ENCODE measurements at places on chromosomes 2 and 18. TPM values are rescaled to one million over a fixed set of nuclear protein-coding genes. Genes with fewer than 3 reads are reported as not detected.

- no peak overlapping the region for H3K4me3 ChIP-seq
- H3K27me3 ChIP-seq, result no peaks in the 10 kb centered on the region
- H3K36me3 ChIP-seq, result no peaks in the 10 kb centered on the region
- DNase-seq, result no peak
- no peak overlapping the region for H3K27ac ChIP-seq
- no peaks in the 10 kb centered on the region for H3K4me1 ChIP-seq
Observed at GRCh38 chr18:56823986-56824565, 172.9 kb downstream of the WDR7 start.

- no peak for DNase-seq
- no peak overlapping the region for H3K27ac ChIP-seq
- no peaks in the 10 kb centered on the region for H3K36me3 ChIP-seq
- no peaks in the 10 kb centered on the region for H3K27me3 ChIP-seq
Observed at GRCh38 chr18:46393230-46393629, 263.8 kb downstream of the LOXHD1 start.

- no peaks in the 10 kb centered on the region for H3K36me3 ChIP-seq
- H3K4me1 ChIP-seq, result peaks cover 12% of the 10 kb centered on the region
- no peak for DNase-seq
Observed at GRCh38 chr2:108594982-108595464, 60.8 kb downstream of the LIMS1 start.

GRCh38 chr2:43073401-43073825 is 153.0 kb downstream of the ZFP36L2 start:
- peaks cover 32% of the 10 kb centered on the region for H3K4me1 ChIP-seq
- no peaks in the 10 kb centered on the region for H3K27me3 ChIP-seq
- H3K4me3 ChIP-seq, result no peak overlapping the region
- DNase-seq, result peak; percentile 54
- H3K36me3 ChIP-seq, result no peaks in the 10 kb centered on the region

DNA sequence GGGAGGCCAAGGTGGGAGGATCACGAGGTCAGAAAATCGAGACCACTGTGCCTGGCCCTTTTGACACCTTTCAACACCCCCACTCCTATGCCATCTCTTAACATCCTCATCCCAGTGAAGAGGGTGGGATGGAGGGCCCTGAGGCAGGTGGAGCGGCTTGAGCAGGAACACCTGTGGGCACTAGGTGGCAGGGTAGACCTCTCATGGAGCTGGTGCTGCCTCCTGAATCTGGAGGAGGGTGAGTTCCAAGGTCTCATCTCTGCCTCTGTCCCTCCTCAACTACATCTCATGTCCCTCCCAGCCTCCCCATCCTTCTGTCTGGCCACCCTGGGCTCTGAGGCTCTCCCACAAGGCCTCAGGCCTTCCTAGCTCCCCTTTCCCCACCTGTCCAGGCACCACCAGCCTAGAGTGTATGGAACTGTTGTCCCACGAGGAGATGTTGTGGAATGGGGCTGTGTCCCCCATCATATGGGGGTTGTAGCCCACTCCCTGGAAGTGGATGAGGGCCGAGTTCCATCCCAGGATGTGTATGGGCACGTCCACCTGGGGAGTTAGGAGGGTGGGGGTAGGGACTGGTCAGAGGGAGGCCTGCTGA is 17.0 kb upstream of the CRYBA2 start:
- no peaks in the 10 kb centered on the region for H3K36me3 ChIP-seq
- H3K27me3 ChIP-seq, result no peaks in the 10 kb centered on the region
- H3K4me1 ChIP-seq, result no peaks in the 10 kb centered on the region
- DNase-seq, result no peak
- H3K27ac ChIP-seq, result no peak overlapping the region

- H3K27me3 ChIP-seq, result no peaks in the 10 kb centered on the region
- no peak for DNase-seq
- no peaks in the 10 kb centered on the region for H3K4me1 ChIP-seq
- no peak overlapping the region for H3K4me3 ChIP-seq
- no peaks in the 10 kb centered on the region for H3K36me3 ChIP-seq
Observed at GRCh38 chr2:155141418-155141817, 442.9 kb downstream of the KCNJ3 start.

DNA sequence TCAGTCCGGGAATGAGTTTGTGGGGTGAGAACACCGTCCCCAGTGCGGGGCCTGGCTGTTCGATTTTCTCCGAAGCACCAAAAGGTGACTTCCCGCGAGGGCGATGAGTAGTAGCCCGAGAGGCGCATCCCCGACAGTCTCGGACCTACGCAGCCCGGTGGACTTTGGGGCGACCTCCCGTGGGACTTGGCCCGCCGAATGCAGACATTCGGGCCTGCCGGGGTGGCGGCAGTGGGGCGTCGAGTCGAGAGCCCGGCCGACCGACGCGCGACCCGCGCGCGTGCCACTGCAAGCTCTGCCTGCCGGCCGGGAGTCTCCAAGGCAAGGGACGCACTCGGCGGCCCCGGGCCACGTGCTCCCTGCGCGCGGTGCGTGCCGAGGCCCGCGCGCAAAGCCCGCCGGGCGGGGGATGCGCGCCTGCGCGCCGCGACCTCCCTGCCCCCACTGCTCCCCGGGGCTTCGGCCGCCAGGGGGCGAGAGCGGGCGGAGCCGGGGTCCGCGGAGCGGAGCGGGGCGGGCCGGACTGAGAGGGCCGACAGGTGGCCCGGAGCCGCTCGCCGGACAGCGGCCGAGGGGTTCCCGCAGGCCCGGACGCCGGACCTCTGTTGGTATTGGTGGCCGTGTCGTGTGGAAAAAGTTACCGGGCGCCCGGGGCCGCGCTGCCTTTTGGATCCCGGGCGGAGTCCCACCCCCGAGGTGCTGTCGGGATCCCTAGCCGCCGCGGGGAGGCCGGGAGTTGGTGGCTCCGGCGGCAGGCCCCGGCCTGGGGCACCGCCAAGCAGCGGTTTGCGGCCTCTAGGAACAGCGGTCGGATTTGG is 1.9 kb downstream of the PTMA start:
- peak overlapping the region; percentile 77 for H3K4me3 ChIP-seq
- peaks cover 19% of the 10 kb centered on the region for H3K4me1 ChIP-seq
- peak; percentile 88 for DNase-seq
- H3K27ac ChIP-seq, result peak overlapping the region; percentile 100
- no peaks in the 10 kb centered on the region for H3K27me3 ChIP-seq
- H3K36me3 ChIP-seq, result no peaks in the 10 kb centered on the region

DNA sequence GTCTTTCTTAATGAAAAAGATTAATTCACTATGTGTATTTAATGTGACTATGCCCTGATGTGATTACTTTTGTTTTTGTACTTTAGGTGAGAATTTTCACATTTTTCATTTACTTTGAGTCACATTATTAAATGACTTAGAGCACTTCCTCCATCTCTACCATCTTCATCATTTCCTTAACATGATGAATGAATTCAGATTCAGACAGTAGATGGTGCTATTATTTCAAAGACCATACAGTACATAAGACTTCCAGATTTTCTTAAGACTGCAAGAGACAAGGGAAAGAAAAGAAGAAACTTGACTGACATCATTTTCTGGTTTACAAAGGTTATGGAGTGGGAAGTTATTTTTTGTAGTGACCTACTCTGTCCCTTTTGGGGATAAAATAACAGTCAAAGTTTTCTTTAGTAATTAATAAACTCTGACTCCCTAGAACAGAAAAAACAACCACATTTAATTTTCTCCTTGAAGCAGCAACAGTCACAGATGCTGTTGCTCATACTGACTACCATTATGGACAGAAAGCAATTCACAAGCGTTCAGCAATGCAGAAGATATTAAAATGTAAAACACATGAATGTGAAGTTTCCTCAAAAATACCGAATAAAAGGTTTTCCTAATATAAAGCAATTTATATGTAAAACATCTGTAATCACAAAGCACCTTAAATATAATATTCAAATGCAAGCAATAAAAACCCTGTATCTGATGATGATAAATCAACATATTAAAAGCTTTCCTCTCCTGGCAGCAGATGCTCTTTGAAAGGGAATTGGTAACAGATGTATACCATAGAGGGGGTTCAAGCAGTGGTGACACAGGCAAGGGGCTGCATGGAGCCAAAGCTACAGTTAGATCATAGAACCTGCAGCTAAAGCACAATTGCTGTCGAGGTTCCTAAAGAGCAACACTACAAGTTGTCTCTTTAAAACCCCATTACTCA is 1010.9 kb upstream of the NXPH2 start:
- no peak overlapping the region for H3K4me3 ChIP-seq
- no peaks in the 10 kb centered on the region for H3K27me3 ChIP-seq
- H3K4me1 ChIP-seq, result no peaks in the 10 kb centered on the region
- DNase-seq, result no peak
- H3K27ac ChIP-seq, result no peak overlapping the region
- no peaks in the 10 kb centered on the region for H3K36me3 ChIP-seq

GRCh38 chr2:75736276-75736675 is 25.6 kb upstream of the GCFC2 start:
- H3K27ac ChIP-seq, result no peak overlapping the region
- no peaks in the 10 kb centered on the region for H3K27me3 ChIP-seq
- H3K4me1 ChIP-seq, result no peaks in the 10 kb centered on the region
- no peak overlapping the region for H3K4me3 ChIP-seq

- no peaks in the 10 kb centered on the region for H3K36me3 ChIP-seq
- no peak for DNase-seq
- no peaks in the 10 kb centered on the region for H3K27me3 ChIP-seq
Observed at GRCh38 chr2:23483791-23484190, 98.8 kb downstream of the KLHL29 start.

- no peaks in the 10 kb centered on the region for H3K36me3 ChIP-seq
- DNase-seq, result no peak
- H3K4me3 ChIP-seq, result no peak overlapping the region
- H3K27me3 ChIP-seq, result no peaks in the 10 kb centered on the region
Observed at GRCh38 chr2:188819011-188819410, 155.2 kb upstream of the COL3A1 start.

- no peaks in the 10 kb centered on the region for H3K36me3 ChIP-seq
- H3K4me1 ChIP-seq, result no peaks in the 10 kb centered on the region
- H3K27ac ChIP-seq, result no peak overlapping the region
- H3K27me3 ChIP-seq, result no peaks in the 10 kb centered on the region
- no peak for DNase-seq
Observed at GRCh38 chr2:107132070-107132469, 246.1 kb upstream of the ST6GAL2 start.

DNA sequence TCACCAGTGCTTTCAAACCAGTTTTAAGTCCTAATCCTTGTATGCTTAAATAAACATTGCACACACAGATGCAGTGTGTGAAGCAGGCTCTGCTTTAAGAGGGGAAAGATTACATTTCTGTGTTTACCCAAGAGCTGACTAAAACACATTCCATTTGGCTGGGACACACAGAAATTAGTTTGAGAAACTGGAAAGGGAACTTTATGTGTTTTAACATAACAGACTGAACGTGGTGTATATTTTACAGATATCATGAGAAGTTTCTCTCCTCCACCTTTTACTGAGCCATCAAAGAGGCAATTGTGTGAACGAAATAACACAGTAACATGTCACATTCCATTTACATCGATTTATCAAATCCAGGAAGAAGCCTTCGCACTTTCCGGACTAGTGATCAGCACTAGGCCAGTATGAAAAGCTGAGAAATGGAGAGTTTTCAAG is 121.8 kb downstream of the MAIP1 start:
- H3K36me3 ChIP-seq, result no peaks in the 10 kb centered on the region
- no peaks in the 10 kb centered on the region for H3K27me3 ChIP-seq
- no peak overlapping the region for H3K4me3 ChIP-seq

- H3K4me1 ChIP-seq, result peaks cover 5% of the 10 kb centered on the region
- no peak overlapping the region for H3K4me3 ChIP-seq
- DNase-seq, result no peak
- no peak overlapping the region for H3K27ac ChIP-seq
- no peaks in the 10 kb centered on the region for H3K27me3 ChIP-seq
- no peaks in the 10 kb centered on the region for H3K36me3 ChIP-seq
Observed at GRCh38 chr18:26531605-26532298, 16.6 kb downstream of the KCTD1 start.

- no peak overlapping the region for H3K27ac ChIP-seq
- DNase-seq, result no peak
- H3K4me3 ChIP-seq, result no peak overlapping the region
- no peaks in the 10 kb centered on the region for H3K36me3 ChIP-seq
- H3K4me1 ChIP-seq, result no peaks in the 10 kb centered on the region
Observed at GRCh38 chr2:14932285-14932684, 299.8 kb downstream of the LRATD1 start.

DNA sequence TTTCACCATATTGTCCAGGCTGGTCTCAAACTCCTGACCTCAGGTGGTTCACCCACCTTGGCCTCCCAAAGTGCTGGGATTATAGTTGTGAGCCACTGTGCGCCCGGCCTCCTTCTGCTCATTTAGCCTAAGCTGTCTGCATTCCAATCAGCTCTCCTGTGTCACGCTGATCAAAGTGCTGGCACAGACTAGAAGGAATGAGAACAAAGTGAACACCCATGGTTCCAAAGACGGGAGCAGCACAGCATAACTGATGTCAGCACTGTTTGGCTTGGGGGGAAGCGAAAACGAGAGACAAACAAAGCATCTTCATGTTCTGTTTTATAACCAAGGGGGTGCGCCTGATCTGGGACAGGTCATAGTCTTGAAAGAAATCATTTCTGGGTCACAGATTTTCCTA is 43.3 kb downstream of the DIPK1C start:
- H3K36me3 ChIP-seq, result no peaks in the 10 kb centered on the region
- no peak overlapping the region for H3K27ac ChIP-seq
- DNase-seq, result no peak
- no peaks in the 10 kb centered on the region for H3K4me1 ChIP-seq
- no peaks in the 10 kb centered on the region for H3K27me3 ChIP-seq

- H3K36me3 ChIP-seq, result no peaks in the 10 kb centered on the region
- H3K27ac ChIP-seq, result no peak overlapping the region
- no peaks in the 10 kb centered on the region for H3K27me3 ChIP-seq
- no peak for DNase-seq
Observed at GRCh38 chr18:23932385-23933067, 82.0 kb upstream of the TTC39C start.

GRCh38 chr2:173130496-173131465 is 55.1 kb downstream of the MAP3K20 start:
- no peaks in the 10 kb centered on the region for H3K27me3 ChIP-seq
- H3K4me3 ChIP-seq, result no peak overlapping the region
- no peak overlapping the region for H3K27ac ChIP-seq
- no peaks in the 10 kb centered on the region for H3K36me3 ChIP-seq
- DNase-seq, result no peak

SAG gene
- total RNA-seq, result not detected

SERPINB4 gene
- not detected for total RNA-seq

TMEM198 gene
- 11.1 TPM for total RNA-seq

C1QL2 gene
- total RNA-seq, result not detected

CPO gene
- 1.1 TPM for total RNA-seq

CCDC141 gene
- total RNA-seq, result 0.77 TPM

REG3A gene
- not detected for total RNA-seq

CNGA3 gene
- not detected for total RNA-seq
